ENCODE measurements at places on chromosomes 4 and X.

DNA sequence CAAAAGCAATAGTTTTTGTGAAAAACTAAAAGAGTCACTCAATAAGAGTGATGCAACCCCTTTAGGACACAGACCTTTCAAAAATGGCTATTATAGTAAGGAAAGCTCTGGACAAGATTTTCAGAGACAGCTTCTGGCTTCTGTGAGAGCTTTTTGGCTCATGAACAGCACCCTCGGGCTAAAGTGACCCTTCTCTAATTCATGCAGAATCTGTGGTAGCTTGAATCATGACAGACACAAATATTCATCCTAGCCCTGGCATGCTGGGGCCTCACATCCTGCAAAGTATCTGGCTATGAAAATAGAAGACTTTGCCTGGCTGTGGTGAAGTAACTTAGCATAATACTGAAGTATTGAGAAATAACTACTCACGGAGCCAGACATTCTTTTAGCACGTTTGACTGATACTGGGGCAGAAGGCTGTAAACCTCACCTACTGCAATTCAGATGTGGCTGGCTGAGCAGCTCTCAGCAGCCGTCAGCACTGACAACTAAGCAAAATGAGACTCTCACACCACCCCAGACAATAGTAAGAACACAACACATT lies 327.3 kb downstream of the MAPK10 start:
- DNase-seq = no peak

DNA sequence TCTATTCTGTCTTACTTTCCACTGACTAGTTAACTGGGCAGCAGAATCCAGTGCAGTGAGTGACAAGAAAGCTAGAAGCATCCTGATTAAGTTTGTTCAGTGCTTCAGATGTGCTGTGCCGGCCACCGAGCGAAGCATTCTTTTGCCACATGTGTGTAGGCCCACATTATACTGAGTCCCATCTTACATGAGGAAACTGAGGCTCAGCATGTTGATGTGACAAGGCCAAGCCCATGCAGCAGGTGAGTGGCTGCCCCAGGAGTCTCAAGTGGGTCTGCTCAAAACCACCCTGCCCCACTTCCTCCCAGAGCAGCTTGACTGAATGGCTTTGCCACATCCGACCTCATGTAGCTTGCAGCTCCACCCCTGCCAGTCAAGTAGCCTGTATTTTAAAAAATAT lies 50.5 kb downstream of the RHOH start:
- DNase-seq = no peak

- DNase-seq = no peak
Observed at GRCh38 chr4:116027311-116027710, 913.9 kb upstream of the NDST4 start.

DNA sequence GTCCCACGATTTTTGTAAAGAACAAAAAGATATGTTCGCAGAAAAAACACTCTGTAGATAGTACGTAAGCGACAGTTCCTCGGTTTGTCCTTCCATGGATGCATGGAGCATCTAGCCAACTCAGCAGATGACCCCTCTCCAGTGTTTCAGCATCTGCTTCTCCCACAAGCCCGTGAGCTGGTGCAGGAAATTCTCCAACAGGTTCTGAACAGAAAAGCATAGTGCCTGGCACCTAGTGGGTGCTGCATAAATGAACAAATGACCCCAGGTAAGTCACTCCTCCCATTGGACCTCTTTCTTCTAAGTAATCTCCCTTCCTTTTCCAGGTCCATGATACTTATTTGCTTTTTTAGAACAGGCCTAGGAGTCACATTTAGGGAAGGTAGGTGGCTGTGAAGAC lies 966 bp upstream of the KIAA0232 start:
- DNase-seq = no peak

DNA sequence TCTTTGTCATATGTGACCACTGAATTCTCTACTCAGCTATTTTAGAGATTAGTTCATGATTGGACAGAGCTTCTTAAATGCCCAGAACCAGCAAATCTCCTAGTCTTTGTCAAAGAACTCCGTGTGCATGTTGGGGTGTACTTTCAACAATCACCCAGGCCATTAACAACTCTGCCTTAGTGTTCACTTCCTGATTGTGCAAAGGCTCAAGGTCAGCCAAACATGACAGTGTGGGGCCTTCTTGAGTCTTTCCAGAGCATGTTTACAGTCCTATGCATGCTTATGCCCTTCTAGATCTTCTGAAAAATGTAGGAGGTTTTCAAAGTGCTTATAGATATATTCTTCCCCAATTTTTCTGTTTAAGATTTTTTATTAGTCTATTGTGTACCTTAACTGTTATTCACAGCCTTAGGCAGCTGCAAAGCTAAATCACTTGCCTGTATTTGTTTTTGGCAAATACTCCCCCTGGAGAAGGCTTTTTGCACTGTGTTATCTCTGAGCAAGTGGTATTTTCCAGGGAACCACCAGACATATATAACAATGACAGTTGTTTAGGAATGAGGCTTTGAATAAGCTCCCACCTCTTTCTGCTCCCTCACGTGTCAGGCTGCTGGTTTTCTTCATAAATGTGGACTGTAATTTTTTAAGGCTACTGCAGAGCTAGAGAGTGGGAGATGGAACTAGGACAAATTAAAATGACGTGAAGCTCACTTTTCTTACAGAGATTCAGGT lies 24.0 kb upstream of the DRP2 start:
- no peak for DNase-seq

DNA sequence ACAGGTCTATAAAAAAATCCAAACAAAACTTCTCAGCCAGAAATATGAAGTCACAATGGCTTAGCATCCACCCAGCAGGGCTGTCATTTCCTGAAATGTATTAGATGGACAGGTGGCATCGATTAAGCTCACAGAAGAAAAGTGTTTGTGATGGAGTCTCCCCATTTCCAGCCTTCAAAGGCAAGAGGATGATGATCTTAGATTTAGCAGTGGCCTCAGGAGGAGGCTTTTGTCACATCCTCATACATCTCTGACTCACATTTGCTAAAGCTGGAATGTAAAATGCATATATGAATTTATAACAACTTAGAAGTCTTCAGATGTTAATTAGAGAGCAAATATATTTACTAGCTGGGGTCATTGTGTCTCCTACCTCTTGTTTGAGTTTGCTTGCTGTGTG lies 441.9 kb downstream of the SPRY1 start:
- DNase-seq = no peak

DNA sequence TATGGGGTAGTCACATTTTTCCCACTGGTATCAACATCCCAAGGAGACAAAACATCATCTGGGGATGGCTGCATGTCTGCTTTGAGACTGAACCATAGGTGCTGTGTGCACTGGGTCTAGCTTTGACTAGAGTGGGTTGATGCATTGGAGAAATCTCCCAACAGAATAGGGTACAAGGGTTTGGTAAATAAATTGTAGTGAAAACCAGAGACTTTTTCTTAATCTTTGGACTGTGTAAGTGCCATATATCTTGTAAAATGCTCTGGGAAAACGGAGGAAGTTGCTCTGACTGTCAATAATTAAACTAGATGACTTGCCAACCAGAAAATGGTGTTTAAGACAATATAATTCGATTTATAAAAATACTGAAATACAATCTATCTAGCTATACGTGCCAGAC lies 1064.0 kb upstream of the SLIT2 start:
- DNase-seq = no peak

- DNase-seq = no peak
Observed at GRCh38 chr4:67483868-67484602, 61.3 kb downstream of the CENPC start.

GRCh38 chrX:153781428-153782047 lies 697 bp downstream of the SRPK3 start:
- DNase-seq = no peak

- DNase-seq = no peak
Observed at GRCh38 chr4:104279744-104280143, 214.9 kb downstream of the CXXC4 start.

DNA sequence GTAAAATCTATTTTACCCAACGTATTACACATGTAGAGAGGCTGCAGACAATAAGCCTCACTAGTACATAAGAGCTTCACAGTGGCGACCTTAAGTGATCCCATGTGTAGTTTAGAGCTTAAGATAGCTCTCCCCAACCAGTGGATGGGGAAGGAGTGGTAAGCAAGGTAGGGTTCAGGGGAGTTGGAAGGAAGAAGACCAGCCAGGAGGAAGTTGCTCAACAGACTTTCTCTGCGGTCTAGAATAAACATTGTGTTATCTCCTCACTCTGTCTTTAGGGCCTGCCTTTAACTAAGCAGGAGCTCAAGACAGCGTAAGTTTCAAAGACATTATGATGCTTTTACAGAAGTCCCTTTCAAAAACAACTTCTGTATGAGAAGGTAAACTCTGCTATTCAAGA lies 16.8 kb downstream of the MEPE start:
- no peak for DNase-seq

DNA sequence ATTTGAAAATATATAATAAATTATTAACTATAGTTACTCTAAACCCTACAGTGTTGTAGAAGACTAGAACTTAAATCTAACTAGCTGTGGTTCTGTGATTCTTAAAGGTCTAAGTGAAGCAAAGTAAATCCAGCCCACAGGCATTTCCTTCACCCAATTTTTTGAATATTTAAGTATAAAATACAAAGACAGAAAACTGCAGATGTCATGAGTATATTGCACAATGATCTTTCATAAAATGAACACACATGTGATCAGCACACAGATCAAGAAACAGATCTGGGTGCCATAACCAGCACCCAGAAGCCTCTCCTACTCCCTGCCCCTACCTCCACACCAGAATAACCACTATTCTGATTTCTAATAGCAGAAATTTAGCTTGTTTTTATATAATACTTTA lies 82.9 kb downstream of the CAMK2D start:
- no peak for DNase-seq

GRCh38 chr4:87650938-87651337 lies 858 bp downstream of the DMP1 start:
- no peak for DNase-seq

GRCh38 chr4:111937368-111937767 lies 207.9 kb upstream of the FAM241A start:
- DNase-seq = no peak

- no peak for DNase-seq
Observed at GRCh38 chr4:124940387-124940786, 227.9 kb upstream of the ANKRD50 start.

DNA sequence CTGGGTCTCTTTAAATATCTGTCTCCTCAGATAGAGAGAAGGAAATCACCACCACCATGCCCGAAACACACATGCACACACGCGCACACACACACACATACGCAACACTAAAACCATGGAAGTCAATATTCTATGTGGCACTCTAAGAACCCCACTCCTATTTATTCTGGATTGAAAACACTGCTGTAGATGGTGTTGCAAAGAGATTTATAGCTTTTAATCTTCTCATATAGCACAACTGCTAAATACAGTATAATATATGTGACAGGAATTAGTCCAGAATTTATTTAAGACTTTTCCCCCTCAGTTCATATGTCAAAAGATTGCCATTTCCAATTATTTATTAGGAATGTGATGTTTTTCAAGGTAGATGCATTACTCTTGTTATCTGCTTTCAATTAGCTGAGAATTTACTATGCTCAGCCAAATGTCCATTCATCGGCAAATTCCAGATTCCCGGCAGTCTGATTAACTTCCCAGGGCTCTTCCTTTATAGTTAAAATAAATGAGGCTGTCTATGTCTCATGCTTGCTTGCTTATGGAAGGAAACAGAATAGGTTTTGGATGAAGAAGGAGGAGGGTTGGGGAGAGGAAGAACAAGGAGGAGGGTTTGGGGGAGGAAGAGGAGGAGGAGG lies 115.4 kb upstream of the NDP start:
- DNase-seq = no peak

- DNase-seq = no peak
Observed at GRCh38 chrX:64202808-64203325, 2.6 kb downstream of the AMER1 start.

- no peak for DNase-seq
Observed at GRCh38 chr4:94595880-94596483, 144.2 kb downstream of the PDLIM5 start.

DNA sequence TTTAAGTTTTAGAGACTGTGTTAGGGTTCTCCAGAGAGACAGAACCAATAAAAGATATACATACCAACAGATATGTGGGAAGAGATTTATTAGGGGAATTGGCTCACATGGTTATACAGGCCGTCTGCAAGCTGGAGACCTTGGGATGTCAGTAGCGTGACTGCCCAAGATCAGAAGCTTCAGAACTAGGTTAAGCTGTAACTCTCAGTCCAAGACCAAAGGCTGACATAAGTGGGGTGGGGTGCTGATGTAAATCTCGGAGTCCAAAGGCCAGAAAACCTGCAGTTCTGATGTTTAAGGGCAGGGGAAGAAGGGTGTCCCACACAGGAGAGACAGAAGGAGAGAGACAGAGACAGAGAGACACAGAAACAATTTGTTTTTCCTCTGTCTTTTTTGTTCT lies 10.5 kb downstream of the CLDN34 start:
- no peak for DNase-seq

DNA sequence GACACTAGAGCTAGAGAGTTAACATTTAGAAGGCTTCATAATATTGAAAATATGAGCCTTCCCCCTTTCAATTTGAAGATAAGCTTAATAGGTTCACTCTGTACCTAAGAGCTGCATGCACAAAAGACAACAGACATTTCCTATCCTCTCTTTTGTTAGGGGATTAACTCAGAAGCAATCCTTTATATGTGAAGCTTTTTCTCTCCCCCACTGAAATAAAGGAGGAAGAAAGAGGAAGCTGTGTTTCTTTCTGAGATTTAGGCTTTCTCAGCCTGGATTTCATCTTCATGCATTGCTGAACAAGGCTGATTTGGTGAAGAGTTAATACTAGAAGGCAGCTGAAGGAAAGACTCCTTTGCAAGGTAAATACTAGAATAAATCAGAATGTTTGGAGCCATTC lies 21.0 kb upstream of the CABS1 start:
- DNase-seq = no peak

GRCh38 chr4:128608006-128608405 lies 201.5 kb upstream of the JADE1 start:
- no peak for DNase-seq

DNA sequence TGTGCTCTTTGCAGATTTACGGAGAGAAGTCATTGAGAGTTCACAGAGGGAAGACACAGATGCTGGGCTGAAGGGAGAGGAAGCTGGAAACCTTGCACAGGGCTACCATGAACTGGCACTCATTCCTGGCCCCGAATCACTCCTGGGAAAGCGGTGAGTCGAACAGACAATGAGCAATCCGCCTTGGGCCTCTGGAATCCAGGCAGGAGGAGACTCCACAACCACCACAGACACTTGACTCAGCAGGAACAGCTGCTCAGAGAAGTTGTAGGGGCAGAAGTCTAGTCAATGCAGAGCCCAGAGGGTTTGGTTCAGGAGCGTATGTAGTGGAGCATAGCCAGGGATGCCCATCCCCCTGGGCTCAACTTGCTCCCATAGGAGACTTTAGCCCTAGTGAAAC lies 62.8 kb upstream of the GRIA3 start:
- DNase-seq = no peak

Data from colonic mucosa (tissue), 4 donors.